Epithelial cell of proximal tubule (primary cell): ENCODE measurements at places on chromosomes 2 and 18. TPM values are rescaled to one million over a fixed set of nuclear protein-coding genes. Genes with fewer than 3 reads are reported as not detected.

Gene FMNL2
- total RNA-seq: 25.6 and 29.7 TPM in 2 replicates

Gene LRRC30
- total RNA-seq: not detected in 2 replicates

Gene NCKAP1
- total RNA-seq: 79.5 and 103 TPM in 2 replicates

Gene TCF23
- not detected in 2 replicates for total RNA-seq

Gene ITGA4
- 11.6 and 22.5 TPM in 2 replicates for total RNA-seq

Gene EIPR1
- 43.9 and 68.4 TPM in 2 replicates for total RNA-seq

Gene GPR75
- 0.52 and 1.5 TPM in 2 replicates for total RNA-seq

Gene ITPRIPL1
- total RNA-seq: 7.7 and 10.3 TPM in 2 replicates

Gene HSBP1L1
- total RNA-seq: 35.5 and 44.7 TPM in 2 replicates

Gene TLX2
- not detected in 2 replicates for total RNA-seq

Gene ALPG
- not detected in 2 replicates for total RNA-seq

Gene SCTR
- not detected in 2 replicates for total RNA-seq

Gene MALT1
- 46.4 and 47.7 TPM in 2 replicates for total RNA-seq

Gene CIAO1
- total RNA-seq: 110 and 155 TPM in 2 replicates

Gene HYCC2
- total RNA-seq: 2.1 and 4.1 TPM in 2 replicates

Gene PROC
- 0.17 and 0.29 TPM in 2 replicates for total RNA-seq

Gene MAPK4
- total RNA-seq: 0.36 and 1.3 TPM in 2 replicates

Gene ADGRF3
- total RNA-seq: 0.69 TPM in 1 of 2 replicates, not detected in the other

Gene STPG4
- 0.58 TPM in 1 of 2 replicates, not detected in the other for total RNA-seq
